Thymus (tissue), 14 donors: ENCODE measurements at places on chromosomes 12 and 14. TPM values are rescaled to one million over a fixed set of nuclear protein-coding genes. Genes with fewer than 3 reads are reported as not detected.
A peak's percentile ranks its signal among the peaks of the same experiment; 100 is the strongest.

C1S gene
- 196 TPM for polyA plus RNA-seq

GRCh38 chr12:28767836-28768348 lies 381.2 kb upstream of the FAR2 start:
- H3K36me3 ChIP-seq: no peaks in the 10 kb centered on the region
- no peak for DNase-seq
- no peak overlapping the region for H3K4me3 ChIP-seq

SLC6A13 gene
- 2.9 TPM for polyA plus RNA-seq

DNA sequence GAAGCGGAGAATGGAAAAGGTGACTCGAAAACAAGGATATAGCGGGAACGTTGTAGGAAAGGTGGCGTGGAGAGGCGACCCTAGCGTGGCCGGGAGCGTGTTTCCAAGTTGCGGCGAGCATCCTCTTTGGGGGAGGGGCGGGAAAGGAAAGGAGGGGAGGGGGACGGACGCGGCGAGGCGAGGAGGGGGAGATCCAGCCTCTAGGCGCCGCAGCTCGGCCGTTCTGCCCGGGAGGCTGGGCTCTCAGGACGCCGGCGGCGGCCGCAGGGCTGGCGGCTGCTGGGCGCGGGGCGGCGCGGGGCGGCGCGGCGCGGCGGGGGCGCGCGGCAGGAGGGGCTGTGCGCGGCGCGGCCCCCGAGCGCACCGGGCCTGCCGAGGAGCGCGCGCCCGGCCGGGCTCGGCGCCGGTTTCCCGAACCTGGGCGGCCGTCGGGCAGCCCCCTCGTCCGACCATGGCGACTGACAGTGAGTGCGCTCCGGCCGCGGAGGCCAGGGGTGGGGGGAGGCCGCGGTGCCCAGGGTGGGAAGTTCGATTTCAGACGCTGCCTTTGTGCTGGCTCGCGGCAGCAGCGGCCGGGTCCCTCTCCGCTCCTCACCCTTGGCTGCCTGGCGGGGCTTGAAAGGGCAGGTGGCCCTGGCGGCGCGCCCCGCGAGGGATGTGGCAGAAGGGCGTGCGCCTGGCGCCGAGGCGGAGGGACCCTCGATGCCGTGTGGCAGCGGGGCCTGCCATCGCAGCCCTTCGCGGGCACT lies 50.3 kb downstream of the SNAPC1 start:
- no peak within 1 kb of the TSS for H3K27ac ChIP-seq
- no peaks in the 10 kb centered on the region for H3K4me1 ChIP-seq
- no peaks in the 10 kb centered on the region for H3K36me3 ChIP-seq
- no peak within 1 kb of the TSS for H3K4me3 ChIP-seq

DNA sequence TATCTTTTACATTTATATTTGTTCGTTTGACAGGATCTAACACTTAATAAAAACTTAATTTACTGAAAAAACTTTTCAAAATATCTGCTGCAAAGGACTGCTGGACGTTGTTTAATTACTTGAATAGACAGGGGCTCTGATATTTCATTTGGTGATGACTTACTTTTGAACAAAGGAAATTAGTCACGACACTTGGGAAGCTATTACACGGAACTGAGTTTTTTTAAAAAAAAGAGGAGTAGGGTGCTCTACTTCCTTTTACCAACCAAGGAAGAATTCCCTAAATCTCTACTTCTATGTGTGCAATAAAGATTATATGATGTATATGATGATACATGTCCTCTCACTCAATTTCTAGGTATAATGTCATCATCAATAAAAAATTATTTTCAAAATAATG lies 4.7 kb downstream of the FGD6 start:
- H3K36me3 ChIP-seq: no peaks in the 10 kb centered on the region
- H3K4me3 ChIP-seq: no peak overlapping the region
- no peaks in the 10 kb centered on the region for H3K4me1 ChIP-seq
- no peak overlapping the region for H3K27ac ChIP-seq

GRCh38 chr12:53743266-53744129 lies 8.3 kb downstream of the CISTR start:
- no peak overlapping the region for H3K4me3 ChIP-seq
- H3K27me3 ChIP-seq: peaks cover 64% of the 10 kb centered on the region
- DNase-seq: peak; percentile 74
- no peaks in the 10 kb centered on the region for H3K36me3 ChIP-seq
- H3K27ac ChIP-seq: no peak overlapping the region

GRCh38 chr12:120994589-120995337 lies 16.4 kb downstream of the HNF1A start:
- H3K4me1 ChIP-seq: peaks cover 2% of the 10 kb centered on the region
- no peaks in the 10 kb centered on the region for H3K27me3 ChIP-seq
- no peak for DNase-seq
- no peaks in the 10 kb centered on the region for H3K36me3 ChIP-seq

TM7SF3 gene
- 38.0 TPM for polyA plus RNA-seq

GRCh38 chr12:89161557-89161956 lies 190.7 kb downstream of the DUSP6 start:
- H3K27me3 ChIP-seq: no peaks in the 10 kb centered on the region
- H3K4me3 ChIP-seq: no peak overlapping the region
- no peak overlapping the region for H3K27ac ChIP-seq
- H3K4me1 ChIP-seq: no peaks in the 10 kb centered on the region

CPNE6 gene
- polyA plus RNA-seq: 0.34 TPM

GRCh38 chr12:21984375-21984774 lies 43.1 kb upstream of the ABCC9 start:
- H3K36me3 ChIP-seq: no peaks in the 10 kb centered on the region
- H3K27me3 ChIP-seq: no peaks in the 10 kb centered on the region
- H3K4me3 ChIP-seq: no peak overlapping the region
- DNase-seq: no peak

DNA sequence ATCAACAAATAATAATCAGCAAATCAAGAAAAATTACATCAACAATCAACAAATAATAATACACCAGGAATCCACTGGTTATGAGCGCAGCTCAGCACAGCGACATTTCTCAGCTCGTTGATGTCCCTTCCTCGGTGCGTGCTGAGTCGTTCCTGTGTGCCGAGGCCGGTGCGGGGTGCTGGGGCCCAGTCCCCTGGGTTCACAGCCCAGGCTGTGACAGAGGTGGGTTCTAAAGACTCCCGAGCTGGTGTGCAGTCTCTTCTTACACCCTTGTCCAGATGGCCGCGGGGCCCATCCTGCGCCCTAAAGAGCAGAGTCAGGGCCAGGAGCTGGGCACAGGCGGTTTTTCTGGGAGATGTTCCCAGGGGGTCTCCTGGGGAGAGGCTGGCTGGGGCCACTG lies 26.9 kb upstream of the TRAF3 start:
- H3K4me3 ChIP-seq: no peak overlapping the region
- peaks cover 2% of the 10 kb centered on the region for H3K4me1 ChIP-seq
- no peak overlapping the region for H3K27ac ChIP-seq
- DNase-seq: no peak
- H3K27me3 ChIP-seq: no peaks in the 10 kb centered on the region
- H3K36me3 ChIP-seq: no peaks in the 10 kb centered on the region

MMP14 gene
- 69.5 TPM for polyA plus RNA-seq

DNA sequence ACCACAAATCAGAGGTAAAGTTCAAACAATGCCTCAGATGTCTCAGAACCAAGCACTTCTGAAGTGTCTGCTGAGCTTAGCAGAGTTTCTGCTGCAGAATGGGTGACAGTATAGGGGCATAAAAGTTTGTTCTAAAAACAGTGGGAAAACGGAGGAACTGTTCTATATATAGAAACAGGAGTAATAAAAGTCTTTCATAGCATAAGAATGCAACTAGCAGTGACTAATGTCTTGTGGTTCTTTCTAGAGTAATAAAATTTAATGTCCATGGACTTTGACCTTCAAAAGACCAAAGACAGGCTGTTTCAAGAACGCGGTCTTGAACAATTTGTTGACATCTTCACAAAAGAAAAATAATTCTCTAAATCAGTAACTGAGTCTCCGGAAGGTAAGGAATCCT lies 107.5 kb upstream of the FAR2 start:
- DNase-seq: no peak
- no peaks in the 10 kb centered on the region for H3K36me3 ChIP-seq
- no peak overlapping the region for H3K4me3 ChIP-seq
- no peaks in the 10 kb centered on the region for H3K4me1 ChIP-seq

GRCh38 chr12:124395284-124395752 lies 100.4 kb downstream of the RFLNA start:
- H3K36me3 ChIP-seq: peaks cover 86% of the 10 kb centered on the region
- no peak overlapping the region for H3K27ac ChIP-seq
- peaks cover 10% of the 10 kb centered on the region for H3K4me1 ChIP-seq
- no peak for DNase-seq

DNA sequence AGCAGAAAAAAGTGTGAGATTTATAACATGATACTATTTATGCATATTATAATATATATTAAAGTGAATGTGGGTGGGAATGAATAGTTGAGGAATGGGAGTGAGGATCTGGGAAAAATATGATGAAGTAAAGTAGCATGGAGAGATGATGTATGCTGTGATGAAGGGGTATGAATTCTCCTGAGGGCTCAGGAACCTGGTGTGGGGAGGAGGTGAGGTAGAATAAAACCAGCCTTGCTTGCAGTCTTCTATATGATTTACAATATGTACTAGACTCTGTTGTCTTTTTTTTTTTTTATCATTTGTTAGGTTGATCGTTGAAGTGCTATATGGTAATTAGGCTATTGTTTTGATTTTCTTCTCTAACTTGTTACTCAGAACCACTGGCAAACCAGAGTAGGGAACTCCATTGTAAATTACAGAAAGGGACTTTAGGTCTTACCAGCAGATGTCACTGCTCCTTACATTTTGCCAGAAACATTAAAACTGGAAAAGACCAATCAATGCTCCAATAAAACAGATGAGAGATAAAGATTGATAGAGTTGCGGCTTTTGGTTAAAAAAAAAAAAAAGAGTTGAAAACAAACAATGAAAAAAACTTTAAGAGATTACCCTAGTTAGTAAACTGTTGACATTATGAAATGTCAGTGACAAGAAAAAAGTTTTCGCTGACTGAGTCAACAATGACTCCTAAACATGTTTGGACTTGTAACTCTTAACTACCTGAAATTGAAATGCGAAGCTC lies 39.9 kb downstream of the ATL1 start:
- no peak overlapping the region for H3K4me3 ChIP-seq
- H3K4me1 ChIP-seq: no peaks in the 10 kb centered on the region
- peak; percentile 41 for DNase-seq
- H3K27me3 ChIP-seq: no peaks in the 10 kb centered on the region
- no peaks in the 10 kb centered on the region for H3K36me3 ChIP-seq
- H3K27ac ChIP-seq: no peak overlapping the region
